Activated CD8-positive, alpha-beta memory T cell treated with anti-CD3 and anti-CD28 coated beads for 1 hour (primary cell): ENCODE measurements at places on chromosomes 4 and X.

- no peak for DNase-seq
These were observed 16.4 kb downstream of the TCEANC start for GRCh38 chrX:13669246-13669737.

- no peak for DNase-seq
These were observed 136.0 kb downstream of the UGT8 start for GRCh38 chr4:114734594-114734993.

DNA sequence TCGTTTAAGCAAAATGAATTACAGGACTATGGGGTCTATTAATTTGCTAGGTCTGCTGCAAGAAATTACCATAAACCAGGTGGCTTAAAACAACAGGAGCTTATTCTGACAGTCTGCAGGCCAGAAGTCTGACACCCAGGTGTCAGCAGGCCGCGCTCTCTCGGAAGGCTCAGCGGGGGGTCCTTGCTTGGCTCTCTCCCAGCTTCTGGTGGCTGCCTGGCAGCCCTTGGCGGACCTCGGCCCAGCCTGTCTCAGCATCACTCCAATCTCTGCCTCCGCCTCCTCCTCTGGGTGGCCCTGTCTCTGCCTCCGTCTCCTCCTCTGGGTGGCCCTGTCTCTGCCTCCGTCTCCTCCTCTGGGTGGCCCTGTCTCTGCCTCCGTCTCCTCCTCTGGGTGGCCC lies 580.5 kb upstream of the FAT1 start:
- no peak for DNase-seq

GRCh38 chr4:112518675-112519074 lies 2.7 kb upstream of the NEUROG2 start:
- no peak for DNase-seq
